ENCODE measurements at places on chromosomes 1 and 21.

- DNase-seq = no peak
Observed at GRCh38 chr1:58395355-58395754, 151.2 kb downstream of the OMA1 start.

- DNase-seq = no peak
Observed at GRCh38 chr1:183012301-183012994, 10.8 kb upstream of the LAMC1 start.

GRCh38 chr1:93701629-93702028 lies 20.0 kb upstream of the BCAR3 start:
- DNase-seq = no peak

DNA sequence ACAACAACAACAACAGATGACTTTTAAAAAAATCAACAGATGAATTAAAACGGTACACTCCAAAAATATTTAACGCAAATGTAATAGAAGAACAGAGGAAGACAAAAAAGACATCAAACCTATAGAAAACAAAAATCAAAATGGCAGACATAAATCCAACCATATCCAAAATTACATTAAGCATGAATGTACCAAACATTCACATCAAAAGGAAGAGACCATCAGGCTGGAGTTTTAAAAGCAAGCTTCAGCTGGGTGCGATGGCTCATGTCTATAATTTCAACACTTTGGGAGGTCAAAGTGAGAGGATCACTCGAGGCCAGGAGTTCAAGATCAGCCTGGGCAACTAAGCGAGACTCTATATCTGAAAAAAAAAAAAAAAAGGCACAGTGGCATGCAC lies 116.2 kb downstream of the SMYD3 start:
- DNase-seq = no peak

DNA sequence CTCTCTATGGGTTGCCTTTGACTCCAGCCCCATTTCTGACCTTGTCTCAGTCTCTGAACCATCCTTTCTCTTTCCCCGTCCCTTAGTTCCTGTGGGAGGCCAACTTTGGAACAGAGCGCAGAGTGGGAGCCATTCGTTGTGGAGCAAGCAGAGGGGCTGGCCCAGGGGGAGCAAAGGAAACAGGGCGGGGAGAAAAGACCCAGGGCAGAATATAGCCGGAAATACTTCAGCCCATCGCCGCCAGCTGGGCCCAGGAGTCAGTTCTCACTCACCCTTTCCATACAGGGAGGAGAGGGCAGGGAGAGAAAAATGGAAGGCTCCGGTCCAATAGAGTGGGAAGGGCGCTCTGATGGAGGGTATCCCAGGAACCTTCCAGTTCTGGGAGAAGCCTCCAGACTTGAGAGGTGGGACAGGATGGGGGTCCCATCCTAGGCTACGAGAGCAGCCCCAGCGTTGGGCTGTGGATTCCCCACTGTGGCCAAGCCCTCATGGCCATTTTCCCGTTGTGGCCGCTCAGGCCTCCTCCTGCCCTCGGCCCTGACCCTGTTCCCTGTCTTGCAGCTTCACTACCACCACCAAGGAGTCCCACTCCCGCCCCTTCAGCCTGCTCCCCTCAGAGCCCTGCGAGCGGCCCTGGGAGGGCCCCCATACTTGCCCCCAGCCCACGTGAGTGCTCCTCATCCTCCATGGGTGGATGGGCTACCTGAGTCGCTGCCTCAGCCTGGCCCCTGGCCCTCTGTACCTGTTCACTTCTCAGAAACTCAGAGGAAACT lies 10.9 kb downstream of the PEAR1 start:
- no peak for DNase-seq

GRCh38 chr1:178938101-178938958 lies 67.5 kb upstream of the ANGPTL1 start:
- DNase-seq = no peak
